ENCODE measurements at places on chromosomes 4 and X. TPM values are rescaled to one million over a fixed set of nuclear protein-coding genes. Genes with fewer than 3 reads are reported as not detected.
A peak's percentile ranks its signal among the peaks of the same experiment; 100 is the strongest.

Gene BEND4
- total RNA-seq, result 0.57 TPM

Gene SMR3B
- total RNA-seq, result not detected

Gene PAGE1
- total RNA-seq, result not detected

Gene BEX1
- total RNA-seq, result not detected

Gene GC
- total RNA-seq, result not detected

Gene NLGN4X
- not detected for total RNA-seq

DNA sequence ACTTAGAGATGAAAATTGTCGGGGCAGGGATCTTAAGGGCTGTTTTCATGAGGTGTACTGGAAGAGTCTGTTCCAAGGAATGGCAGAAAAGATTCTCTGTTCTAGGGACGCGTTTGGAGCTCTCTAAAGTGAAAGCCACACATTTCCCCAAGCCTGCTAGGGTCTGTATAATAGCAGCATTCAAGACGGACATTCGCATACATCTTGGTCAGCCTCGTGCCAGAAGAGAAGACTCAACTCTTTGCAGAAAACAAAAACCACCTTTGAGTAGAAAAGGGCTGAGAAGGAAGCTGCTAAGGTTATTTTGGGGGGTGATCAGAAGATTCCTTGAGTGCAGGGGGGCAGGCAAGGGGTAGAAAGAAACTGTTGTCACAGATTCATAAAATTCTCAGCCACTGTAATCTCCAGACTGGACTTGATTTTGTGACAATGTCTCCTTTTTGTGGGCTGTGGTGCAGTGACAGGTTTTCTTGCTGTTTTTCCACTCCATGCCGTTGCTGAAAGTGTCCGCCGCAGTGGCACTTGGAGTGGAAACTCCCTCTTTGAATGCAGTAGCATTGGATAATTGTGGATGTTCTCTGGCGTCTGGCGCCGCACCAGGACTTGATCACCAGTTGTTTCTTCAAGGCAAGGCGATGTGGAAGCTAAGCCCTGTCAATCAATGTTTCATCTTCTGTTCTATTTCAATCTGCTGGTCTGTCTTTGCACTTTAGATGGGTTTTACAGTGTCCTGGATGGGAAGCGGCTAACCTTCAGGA lies 2.9 kb downstream of the GYG2 start:
- no peak overlapping the region for H3K27ac ChIP-seq
- H3K36me3 ChIP-seq, result no peaks in the 10 kb centered on the region
- H3K27me3 ChIP-seq, result peaks cover 24% of the 10 kb centered on the region
- H3K4me3 ChIP-seq, result no peak overlapping the region
- no peaks in the 10 kb centered on the region for H3K4me1 ChIP-seq

DNA sequence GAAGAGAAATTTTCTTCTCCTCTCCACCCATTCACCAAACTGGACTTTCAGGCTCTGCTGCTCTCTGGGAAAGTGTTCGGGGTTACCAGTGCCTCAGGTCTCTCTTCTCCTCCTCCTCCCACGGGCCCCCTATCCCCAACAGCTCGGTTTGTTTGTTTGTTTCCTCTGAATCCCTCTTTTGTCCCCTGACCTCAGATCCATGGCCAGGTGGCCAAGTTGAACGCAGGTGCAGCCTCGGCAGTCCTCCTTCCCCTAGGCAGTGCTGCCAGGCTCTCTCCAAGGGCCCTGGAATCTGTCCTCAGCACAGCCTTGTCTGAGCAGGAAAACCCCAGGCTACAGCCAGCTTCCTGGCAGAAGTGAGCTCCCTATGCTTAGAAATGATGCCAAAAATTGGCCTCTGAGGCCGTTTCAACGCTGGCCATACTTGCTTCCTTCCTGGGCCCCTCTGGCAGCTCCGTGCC lies 60.0 kb downstream of the FHDC1 start:
- peak; percentile 50 for DNase-seq
- H3K36me3 ChIP-seq, result no peaks in the 10 kb centered on the region
- no peaks in the 10 kb centered on the region for H3K4me1 ChIP-seq
- H3K4me3 ChIP-seq, result no peak overlapping the region
- H3K27ac ChIP-seq, result no peak overlapping the region

DNA sequence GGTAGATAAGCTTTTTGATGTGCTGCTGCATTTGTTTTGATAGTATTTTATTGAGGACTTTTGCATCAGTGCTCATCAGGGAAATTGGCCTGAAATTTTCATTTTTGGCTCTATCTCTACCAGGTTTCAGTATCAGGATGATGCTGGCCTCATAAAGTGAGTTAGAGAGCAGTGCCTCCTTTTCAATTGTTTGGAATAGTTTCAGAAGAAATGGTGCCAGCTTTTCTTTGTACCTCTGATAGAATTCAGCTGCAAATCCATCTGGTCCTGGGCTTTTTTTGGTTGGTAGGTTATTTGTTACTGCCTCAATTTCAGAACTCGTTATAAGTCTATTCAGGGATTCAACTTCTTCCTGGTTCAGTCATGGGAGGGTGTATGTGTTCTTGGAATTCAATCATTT lies 15.6 kb upstream of the TMPRSS11F start:
- H3K4me3 ChIP-seq, result no peak overlapping the region
- H3K27me3 ChIP-seq, result no peaks in the 10 kb centered on the region
- H3K36me3 ChIP-seq, result peaks cover 4% of the 10 kb centered on the region

GRCh38 chr4:181569553-181569952 lies 673.6 kb upstream of the TENM3 start:
- no peak for DNase-seq
- no peaks in the 10 kb centered on the region for H3K27me3 ChIP-seq
- no peak overlapping the region for H3K4me3 ChIP-seq
- no peak overlapping the region for H3K27ac ChIP-seq

DNA sequence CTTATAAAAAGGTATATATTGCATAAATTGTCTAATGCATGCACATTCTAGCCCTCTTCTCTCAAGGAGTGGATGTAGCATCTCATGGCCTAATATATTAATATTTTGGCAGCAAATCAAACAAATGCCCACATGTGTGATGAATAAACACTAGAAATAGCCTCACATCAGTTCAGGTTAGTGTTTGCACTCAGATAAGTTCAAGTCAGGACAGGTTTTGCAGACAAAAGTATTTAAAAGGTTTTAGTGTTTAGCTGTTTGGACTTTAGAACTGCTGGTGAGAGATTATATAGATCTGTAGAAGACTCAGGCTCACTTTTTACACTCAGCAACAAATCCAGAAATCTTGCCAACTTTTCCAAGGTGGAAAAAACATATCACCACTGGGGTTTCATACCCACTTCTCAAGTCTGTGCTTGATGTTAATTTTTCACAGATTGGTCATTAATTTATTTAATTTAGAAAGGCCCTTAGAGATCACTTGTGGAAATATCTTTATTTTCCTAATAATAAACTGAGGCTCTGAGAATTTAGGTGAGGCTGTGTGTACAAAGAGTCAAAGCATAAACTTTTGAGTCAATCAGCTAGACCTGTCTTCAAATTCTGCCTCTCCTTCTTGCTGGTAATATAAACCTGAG lies 362.6 kb downstream of the GASK1B start:
- H3K4me3 ChIP-seq, result no peak overlapping the region
- H3K27me3 ChIP-seq, result no peaks in the 10 kb centered on the region

Data from natural killer cell treated with Interleukin-12 subunit alpha and Interleukin-12 subunit beta and Interleukin-15 and Interleukin-18, amount 100 ng/mL, for 72 hours (primary cell).